Astrocyte of the spinal cord (primary cell): ENCODE measurements at places on chromosomes 12 and 14.

DNA sequence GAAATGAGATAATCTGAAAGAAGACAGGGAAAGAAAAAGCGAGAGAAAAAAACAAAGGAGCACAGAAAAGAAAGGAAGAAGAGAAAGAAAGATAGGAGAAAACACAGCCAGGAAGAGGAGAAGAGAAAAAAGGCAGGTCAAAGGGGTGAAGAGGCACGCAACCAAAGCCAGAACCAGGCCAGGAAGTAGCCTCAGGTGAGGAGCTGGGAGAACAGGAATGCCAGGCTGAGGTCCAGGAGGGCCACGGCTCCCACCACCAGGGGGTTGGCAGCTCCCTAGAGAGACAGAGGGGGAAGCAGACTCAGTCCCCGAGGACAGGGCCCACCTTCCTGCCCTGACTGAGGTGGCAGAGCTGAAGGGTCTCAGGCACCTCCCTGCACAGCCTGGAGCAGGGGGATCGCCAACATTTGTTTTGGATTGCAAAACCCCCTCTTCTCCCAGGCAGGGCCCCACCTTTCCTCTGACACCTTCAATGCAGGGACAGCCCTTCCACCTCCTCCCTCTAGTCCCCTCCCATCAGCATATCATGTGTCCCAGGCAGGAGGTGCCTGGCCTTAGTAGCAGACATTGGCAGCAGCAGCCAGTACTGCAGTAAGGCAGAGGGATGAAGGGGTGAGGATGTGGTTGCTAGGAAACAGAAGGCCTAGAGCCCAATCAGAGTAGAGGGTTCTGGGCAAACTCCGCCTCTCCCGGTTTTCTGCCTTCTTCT lies 2.0 kb upstream of the AP1G2 start:
- DNase-seq = no peak

GRCh38 chr14:51546099-51546498 lies 105.6 kb upstream of the FRMD6 start:
- no peak for DNase-seq

DNA sequence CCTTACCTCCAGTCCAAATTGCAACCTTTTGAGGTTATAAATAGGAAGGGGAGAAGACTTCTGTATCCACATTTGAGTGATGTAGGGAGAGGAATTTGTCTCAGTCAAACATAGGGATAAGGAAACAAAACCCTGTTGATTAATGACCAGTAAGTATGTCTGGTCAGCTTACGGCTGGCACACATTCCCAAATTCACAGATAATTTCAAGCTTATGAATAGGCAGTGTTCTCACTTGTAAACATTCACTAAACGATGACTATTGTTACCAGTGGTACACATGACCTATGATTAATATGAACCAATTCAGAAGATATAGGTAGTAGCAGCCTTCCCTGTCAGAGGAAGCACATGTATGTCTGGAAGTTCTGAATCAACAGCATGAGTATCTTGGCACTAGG lies 33.0 kb upstream of the SLC5A8 start:
- DNase-seq = no peak

DNA sequence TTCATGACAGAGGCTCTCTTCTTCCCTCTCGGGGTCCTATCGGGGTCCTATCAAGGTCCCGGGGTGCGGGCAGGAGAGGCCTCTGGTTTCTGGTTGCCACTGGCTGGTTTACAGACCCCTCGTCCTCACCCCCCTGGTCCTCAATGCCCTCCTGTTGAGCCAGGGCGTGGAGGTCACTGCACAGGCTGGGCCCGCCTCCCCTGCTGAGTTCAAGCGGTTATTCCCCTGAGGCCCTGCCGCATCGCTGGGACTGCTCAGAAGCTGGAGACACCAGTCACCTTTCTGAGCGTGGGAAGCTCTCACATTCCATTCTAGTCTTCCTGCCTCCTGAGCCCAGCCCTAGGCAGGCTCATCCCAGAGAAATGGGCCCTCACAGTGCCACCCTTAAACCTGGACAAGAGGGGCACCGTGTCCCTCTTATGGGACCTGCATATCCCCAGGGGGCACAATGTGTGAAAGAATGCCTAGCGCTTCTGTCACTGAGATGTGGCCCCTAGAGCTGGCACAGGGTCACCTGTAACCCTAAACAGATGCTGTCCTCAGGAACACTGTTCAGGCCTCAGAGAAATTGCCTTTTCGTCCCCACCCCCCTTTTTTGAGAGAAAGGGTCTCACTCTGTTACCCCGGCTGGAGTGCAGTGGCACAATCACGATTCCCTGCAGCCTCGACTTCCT lies 177.7 kb upstream of the RGS6 start:
- no peak for DNase-seq

DNA sequence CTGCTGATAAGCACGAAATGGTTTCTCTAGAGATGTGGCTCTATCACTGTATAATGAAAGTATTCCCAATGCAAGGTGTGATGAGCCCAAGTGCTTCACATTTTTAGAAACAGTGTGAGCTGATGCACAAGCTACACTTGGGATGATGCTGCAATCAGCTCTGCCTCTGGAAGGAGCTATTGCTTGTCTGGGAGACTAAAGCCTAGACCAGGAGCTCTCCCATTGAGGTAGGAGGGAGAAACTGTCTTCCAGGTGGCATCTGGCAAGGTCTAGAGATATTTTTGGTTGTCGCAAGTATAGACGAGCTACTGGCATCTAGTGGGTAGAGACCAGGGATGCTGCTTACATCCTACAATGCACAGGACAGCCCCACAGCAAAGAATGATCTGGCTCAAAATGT lies 42.0 kb downstream of the HECTD4 start:
- DNase-seq = no peak

DNA sequence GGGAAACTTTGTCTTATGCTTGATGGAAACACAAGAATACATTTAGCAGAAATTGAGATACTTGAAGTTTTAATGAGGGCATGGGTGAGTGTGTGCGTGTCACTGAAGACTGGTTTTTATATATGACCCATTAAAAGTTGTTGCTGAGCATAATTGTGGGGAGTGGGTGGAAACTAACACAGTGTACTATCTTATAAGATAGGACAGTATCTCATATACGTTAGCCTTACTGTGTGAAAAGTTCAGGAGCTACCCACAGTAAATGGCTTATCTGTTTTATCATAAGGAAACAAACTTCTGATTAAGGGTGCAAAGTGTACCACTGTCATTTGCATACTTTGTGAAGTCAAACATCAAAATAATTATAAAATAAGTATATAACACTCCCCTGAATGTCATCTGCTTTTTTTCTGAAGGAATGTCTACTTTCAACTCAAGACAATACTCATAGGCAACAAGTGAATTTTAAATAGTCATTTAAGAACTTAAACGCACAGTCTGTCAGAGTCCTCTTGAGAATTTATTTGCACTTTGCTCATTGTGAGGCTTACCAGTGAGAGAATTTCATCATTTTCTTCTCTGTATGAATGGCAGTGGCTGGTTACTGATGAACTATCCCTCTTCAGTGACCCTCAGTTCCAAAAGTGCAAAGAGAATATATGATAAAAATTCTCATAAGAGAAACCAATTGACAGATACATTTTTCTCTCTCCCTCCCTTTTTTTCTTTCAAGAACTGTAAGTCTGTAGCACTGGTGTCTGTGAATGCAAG lies 4.2 kb downstream of the PDE3A start:
- DNase-seq = no peak
